ENCODE measurements at places on chromosomes 6 and 20.
A peak's percentile ranks its signal among the peaks of the same experiment; 100 is the strongest.

DNA sequence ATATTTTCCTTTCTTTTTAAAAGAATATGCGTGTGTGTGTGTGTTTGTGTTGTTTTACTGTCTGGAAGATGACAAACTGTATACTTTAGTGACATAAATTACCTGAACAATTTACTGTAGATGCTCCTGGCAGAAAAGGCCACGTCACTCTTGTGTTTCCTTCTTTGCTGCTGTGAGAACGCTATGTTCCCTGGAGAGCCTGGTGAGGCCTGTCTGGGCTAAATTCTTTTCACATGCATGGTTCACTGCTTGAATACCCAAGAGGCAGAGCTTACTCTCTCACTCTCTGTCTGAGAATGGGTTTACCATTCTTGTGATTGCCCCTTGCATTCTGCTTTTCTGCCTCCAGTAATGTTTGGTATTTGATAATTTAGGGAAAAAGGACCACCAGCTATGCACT lies 64.3 kb downstream of the EDN1 start:
- no peak for DNase-seq

- no peak for DNase-seq
These were observed 33.2 kb upstream of the TASP1 start for GRCh38 chr20:13671916-13672378.

DNA sequence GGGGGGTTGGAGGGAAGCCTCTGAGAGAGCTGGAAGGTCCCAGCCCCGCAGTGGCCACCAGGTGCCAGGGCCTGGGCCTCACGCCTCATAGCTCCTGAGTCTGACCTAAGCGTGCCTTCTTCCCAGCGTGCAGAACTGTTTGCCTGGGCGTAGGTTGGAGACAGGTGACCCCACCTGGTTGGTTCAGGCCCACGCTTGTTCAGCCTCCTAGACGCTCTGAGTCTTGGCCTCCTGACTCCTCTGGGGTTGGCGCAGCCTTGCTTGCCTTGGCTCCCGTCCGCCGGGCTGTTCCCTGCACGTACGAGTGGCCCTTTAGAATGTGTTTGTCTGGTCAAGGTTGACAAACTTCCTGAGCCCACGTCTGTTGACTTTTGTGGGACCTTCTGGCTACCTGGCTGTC lies 70.8 kb downstream of the EYA2 start:
- no peak for DNase-seq

DNA sequence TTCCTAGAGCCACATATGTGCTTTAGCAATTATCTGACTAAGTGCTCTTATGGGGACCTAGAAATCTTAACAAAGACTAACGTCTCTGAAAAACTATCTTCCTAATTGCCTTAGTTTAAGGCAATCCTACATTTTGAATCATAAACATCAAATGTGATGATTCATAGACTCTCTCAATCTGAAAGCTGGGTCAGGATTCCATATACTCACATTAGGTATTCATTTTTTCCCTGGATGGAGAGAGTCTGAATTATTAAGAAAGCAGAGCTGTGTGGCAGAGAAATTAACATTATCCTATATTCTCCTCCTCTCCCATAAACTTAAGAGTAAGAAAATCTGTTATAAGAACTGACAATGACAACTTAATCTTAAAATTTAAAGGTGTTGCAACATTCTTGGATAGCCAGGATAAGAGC lies 1.6 kb upstream of the PRL start:
- no peak for DNase-seq

DNA sequence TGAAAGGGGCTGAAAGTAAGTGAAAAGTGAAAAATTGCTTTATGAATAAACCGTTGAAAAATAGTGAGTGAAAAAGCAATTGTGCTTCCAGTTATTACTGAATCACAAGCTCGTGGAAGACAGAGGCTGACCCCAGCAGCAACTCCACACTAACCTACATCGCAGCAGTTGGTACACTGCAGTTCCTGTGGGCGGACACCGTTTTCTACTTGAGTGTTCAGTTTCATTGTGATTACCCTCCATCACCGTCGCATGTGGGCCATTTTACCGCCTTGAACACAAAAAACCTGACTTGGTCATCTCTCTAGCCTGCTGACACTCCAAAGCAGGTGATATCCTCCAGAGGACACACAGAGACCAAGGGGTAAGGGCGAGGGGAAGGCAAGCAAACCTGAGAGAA lies 28.4 kb downstream of the PRDM1 start:
- peak; percentile 65 for DNase-seq

All from CD4-positive, alpha-beta T cell (primary cell).